Stimulated activated CD4-positive, alpha-beta T cell treated with anti-CD3 and anti-CD28 coated beads, Interleukin-1b, Interleukin-23, amount 100 ng/mL, for 24 hours (primary cell): ENCODE measurements at places on chromosomes 12 and 14.

GRCh38 chr12:104486363-104486750 lies 29.6 kb downstream of the CHST11 start:
- DNase-seq = no peak

DNA sequence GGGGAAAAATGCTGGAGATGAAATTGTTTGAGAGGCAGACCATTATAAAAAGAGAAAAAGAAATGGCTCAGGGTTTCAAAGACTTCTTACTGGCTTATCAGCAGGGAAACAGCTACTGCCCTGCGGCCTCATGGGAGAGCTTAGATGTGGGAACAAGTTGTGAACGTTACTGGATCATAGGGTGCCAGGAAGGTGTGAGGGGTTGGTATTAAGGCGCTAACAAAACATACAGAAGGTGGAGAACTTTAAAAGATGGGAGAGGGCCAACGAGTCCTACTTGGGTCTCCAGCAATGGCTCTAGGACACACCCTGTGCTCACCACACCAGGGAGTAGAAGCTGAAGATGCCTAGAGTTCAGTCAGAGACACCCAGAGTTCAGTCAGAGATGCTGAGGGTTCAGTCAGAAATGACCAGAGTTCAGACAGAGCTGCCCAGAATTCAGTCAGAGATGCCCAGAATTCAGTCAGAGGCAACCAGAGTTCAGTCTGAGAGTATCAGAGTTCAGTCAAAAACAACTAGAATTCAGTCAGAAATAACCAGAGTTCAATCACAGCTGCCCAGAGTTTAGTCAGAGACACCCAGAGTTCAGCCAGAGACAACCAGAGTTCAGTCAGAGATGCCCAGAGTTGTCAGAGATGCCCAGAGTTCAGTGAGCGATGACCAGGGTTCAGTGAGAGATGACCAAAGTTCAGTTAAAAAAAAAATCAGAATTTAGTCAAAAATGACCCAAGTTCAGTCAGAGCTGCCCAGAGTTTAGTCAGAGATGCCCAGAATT lies 1103.6 kb downstream of the BCL11B start:
- DNase-seq = no peak

GRCh38 chr14:89473989-89474388 lies 57.0 kb upstream of the FOXN3 start:
- DNase-seq = no peak

DNA sequence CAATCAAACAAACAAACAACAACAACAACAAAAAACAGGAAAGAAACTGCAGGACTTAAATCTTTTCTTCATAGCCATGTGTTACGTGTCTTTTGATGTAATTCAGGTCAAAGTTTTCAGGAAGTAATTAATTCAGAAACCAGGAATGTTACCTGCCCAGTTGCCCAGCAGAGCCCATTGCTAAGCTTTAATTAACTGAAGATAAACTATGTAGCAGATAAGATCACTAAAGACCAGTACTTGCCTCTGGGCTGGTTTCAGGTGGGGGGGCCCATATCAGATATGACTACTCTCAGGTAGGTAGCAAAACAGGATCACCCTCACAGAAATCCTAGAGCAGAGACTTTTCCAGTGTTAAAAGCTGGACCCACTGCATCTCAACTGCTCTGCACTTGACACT lies 69.2 kb downstream of the LIN7A start:
- DNase-seq = no peak

DNA sequence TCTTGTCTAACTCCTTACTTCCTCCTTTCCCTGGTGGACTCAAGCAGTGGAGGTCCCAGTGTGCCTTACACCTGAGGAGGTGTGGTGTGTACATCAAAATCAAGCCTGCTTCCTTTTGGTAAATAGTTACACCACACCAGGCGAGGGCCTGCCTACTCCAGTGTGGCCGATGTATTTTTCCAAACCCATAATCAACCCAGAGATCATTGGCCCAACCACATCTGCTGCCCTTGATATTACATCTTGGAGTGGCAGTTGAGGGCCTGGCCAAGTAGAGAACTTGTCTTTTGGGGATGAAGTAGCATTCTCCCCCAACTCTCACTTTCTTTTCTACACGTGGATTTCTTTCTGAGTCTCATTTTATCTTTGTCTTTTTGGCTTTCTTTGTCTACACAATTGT lies 187.4 kb downstream of the EFCAB11 start:
- no peak for DNase-seq

DNA sequence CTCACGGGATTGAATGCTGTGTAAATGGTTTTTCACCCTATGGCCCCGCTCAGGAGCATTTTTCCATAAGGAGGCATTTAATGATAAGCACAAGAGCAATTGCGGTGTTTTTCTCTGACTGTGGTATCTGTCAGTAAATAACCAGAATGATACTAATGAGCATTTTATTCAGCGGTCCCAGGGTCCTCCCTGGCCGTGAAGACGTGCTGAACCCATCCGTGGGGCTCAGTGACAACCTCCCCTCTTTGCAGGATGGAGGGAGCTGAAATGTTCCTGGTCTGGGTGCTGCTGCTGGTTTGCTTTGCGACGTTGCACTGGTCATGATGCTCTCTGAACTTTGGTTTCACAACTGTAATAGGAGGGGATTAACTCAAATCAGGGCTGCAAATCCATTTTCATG lies 625.6 kb downstream of the AACS start:
- DNase-seq = no peak

DNA sequence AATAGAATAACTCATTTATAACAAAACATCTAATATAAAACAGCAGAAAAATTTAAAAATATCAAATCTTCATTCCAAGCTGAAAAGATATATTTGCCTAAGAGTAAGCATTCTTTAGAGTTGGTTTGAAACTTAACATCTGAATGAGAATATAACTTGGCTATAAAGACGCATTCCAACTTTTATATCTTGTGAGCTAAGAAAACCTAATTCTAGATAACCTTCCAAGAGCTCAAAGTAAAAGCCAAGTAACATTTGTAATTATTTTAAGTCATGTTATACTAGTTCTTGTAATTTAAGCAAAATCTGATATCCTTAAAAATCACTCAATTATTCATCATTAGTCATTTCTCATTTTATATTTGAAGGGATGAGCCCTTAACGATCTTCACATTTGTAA lies 368.9 kb downstream of the C12orf50 start:
- no peak for DNase-seq

GRCh38 chr12:101074940-101075680 lies 134.9 kb downstream of the SLC5A8 start:
- DNase-seq = no peak

DNA sequence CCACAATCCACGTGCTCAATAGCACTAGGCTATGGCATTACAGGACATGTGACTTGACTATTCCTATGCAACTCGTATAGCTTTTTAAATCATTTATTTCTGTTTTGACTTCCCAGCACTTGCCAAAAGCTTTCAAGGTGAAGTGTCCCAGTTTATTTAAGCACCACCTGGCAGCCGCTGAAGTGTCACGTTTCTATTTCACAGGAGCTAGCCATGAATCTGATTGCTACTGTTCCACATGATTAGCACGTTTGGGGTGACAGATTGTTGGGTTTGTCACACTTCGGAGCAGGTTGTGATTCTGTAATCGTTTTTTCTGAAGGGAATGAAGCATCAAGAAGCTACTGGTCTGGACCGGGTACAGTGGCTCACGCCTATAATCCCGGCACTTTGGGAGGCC lies 39.9 kb upstream of the BICDL1 start:
- DNase-seq = no peak

DNA sequence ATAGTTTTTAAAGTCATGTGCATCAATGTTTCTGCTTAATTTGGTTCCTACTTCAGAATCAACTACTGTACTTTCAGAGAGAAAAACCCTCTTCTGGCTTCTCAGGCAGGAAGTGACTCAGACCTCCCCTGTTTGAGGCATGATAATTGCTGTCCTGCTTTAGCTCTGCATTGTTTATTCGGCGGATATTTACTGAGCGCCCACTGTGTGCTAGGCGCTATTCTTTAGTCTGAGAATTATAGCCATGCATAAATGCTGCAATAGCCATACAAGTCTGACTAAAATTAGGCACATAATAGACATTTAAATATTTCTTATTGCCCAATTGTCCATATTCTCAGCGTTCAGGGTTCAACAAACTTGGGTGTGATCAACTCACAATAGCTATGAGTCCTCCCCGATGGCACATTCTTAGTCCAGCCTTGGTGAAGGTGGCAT lies 6.1 kb upstream of the AMIGO2 start:
- no peak for DNase-seq

DNA sequence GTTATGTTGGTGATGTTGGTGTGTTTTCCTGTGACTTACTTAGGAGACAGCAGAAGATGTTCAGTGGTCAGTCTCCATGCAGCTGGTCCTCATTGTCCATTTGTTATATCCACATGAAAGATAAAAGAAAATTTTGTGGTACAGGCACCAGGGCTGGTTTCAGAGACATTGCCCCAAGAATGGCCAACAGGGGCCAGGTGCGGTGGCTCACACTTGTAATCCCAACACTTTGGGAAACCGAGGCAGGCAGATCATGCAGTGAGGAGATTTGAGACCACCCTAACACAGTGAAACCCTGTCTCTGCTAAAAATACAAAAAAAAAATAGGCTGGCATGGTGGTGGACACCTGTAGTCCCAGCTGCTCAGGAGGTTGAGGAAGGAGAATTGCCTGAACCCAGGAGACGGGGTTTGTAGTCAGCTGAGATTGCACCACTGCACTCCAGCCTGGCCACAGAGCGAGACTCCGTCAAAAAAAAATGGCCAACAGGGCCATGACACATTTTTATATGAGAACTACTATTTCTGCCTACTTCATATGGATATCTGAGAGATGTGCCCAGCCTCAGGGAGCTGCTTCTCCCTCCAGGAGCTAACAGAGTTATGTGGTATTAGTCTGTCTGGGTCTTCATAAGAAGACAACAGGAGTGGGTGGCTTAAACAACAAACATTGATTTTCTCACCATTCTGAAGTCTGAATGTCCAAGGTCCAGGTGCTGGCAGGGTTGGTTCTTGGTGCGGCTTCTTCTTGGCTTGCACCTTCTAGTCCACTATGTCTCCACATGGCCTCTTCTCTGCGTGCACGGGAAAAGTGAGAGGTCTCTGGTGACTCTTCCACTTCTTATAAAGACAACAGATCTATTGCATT lies 821.7 kb downstream of the TMEM121 start:
- no peak for DNase-seq

DNA sequence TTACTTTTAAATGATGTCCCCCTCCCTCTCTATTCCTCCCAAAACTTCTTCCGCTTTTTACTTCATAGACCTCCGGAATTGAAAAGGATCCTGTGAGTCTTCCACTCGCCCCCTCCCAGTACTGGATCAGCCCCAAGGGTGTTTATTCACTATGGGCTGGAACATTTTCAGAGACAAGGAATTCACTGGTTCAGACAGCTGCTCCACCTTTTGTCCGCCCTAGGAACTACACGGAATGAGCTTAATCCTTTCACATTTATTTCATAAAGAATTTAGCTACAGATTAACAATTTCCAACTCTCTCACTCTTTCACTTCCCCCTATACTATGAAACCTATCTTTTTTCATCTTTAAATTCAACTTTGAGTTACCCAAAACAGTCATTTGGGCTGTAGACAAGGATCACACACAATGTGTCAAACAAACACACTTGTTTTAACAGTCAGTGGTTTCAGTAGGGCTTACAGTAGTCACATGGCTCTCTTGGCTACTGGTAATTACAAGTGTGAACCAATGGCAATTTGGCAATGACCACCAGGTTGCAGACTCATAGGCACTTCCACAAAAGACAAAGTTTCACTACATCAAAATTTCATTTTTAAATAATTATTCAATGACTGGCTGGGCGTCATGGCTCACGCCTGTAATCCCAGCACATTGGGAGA lies 20.6 kb downstream of the CNIH1 start:
- DNase-seq = no peak

DNA sequence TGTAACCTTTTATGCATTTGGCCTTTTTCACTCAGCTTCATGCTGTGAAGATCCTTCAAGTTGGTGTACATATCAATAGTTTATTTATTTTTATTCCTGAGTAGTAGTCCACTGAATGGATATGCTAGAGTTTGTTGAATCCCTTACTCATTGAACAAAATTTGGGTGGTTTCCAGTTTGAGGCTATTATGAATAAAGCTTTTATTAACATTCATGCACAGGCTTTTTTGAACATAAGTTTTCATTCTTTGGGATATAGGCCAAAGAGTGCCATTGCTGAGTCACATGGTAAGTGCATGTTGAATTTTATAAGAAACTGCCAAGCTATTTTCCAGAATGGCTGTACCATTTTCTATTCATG lies 59.5 kb upstream of the CAPRIN2 start:
- no peak for DNase-seq

DNA sequence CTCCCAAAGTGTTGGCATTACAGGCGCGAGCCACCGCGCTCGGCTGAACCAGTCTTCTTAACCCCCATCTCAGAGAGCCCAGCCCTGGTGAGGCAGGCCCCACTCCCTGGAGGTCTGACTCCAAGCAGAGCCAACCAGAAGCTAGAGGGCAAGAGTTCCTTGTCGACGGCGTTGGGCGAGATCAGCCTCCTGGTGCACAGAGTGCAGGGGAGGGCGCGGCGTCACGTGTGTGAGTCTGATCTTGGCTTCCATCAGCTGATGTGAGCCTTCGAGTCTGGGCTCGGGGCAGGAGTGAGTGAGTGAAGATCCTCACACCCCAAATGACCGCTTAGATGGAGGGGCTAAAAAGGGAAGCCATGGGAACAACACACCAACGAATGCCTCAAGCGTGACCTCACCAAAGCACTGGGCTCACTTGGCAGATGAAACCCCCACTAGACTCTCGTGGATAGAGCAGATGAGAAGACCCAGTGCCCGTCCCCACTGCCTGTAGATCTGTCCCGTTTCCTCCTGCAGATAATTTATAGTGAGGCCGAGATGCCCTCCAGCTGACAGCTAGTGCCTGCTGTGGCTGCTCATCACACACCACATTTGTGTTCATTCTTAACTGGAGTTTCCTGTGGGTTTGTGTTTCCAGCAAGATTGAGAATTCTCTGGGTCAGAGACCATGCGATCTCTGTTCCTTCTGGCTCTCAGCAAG lies 28.6 kb upstream of the ADGRD1 start:
- no peak for DNase-seq

GRCh38 chr12:110861729-110862128 lies 14.9 kb downstream of the CCDC63 start:
- DNase-seq = no peak

DNA sequence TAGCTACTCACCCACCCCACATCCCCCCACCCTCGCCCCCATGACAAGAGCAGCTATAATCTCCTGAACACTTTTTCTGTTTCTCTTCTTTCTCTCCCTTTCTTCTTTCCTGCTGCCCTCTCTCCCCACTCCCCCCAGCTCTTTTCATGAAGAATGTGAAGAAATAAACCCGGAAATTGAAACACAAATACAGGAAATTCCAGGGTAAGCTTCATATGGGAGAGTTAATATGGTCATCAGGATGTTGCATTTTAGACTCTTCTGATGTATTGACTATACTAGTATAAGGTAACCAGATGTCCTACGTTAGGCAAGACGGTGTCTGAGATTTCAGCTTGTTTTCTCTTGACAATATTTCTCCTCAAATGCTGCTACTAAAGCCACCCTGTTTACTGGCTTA lies 41.6 kb upstream of the LRIG3 start:
- DNase-seq = no peak

GRCh38 chr12:22722779-22723178 lies 97.8 kb downstream of the ETNK1 start:
- no peak for DNase-seq

GRCh38 chr14:99480917-99481744 lies at the start of gene CCNK:
TSS of gene CCNK (plus strand) at chr14:99481409. CDS start at chr14:99492678, 11,269 bp downstream.
- peak; percentile 100 for DNase-seq

GRCh38 chr12:99444859-99445316 lies 202.7 kb upstream of the GARIN6 start:
- DNase-seq = no peak

GRCh38 chr12:124006085-124006845 lies 33.2 kb downstream of the ZNF664 start:
- DNase-seq = no peak

GRCh38 chr14:85958069-85958468 lies 428.1 kb downstream of the FLRT2 start:
- DNase-seq = no peak
